ENCODE measurements at places on chromosomes 6 and 20.

DNA sequence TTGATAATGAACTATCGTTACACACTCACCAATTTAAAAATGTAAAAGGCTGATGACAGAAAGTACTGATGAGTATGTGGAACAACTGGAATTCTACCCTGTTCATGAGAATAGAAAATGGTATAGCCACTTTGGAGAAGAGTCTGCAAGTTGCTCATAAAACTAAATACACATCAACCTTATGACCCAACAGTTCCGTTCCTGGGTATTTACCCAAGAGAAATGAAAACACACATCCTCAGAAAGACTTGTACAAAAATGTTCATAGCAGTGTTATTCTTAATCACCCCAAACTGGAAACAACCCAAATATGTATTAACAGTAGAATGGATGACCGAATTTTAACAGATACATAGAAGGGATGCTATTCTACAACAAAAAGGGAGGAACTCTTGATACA is 145.7 kb upstream of the LRFN2 start:
- DNase-seq, result peak; percentile 36

DNA sequence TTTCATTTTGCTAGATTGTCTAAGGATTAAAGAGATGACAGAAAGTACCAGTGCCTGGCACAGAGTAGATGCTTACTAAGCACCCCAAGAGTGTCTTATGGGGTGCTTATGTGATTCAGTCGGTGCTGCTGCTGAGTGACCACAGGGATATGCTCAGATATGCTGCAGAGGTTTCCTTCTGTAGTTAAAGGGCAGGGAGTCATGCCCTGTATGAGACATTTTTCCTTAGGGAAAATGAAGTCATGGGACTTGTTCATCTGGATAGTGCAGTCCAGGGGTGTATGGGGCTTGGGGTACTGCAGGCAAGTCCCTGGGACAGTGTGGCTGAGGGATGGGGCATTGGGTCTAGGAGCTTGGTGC is 25.1 kb downstream of the TOX2 start:
- no peak for DNase-seq

GRCh38 chr20:57061051-57061900 is 205.2 kb downstream of the BMP7 start:
- no peak for DNase-seq

GRCh38 chr6:41723530-41724227 is 11.7 kb downstream of the TFEB start:
- no peak for DNase-seq

DNA sequence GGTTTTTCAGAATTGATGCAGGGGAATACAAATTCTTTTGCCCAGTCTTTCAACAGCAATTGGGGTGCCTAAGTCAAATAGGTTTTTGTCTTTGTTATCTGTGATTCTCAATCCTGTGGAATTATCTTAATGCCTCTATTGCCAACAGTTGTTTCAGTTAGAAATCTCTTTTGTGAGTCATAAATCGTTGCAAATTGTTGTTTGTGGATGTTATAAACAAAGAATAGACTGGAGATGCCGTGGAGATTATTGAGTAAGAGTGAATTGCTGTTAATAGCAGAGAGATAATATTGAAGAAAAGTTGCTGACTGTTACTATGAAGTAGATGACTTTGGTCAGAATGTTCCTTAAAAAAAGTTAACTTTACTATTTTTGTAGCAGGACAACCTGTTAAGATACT is 63.7 kb upstream of the POPDC3 start:
- no peak for DNase-seq

- DNase-seq, result no peak
These were observed 932.4 kb upstream of the MAN1A1 start for GRCh38 chr6:120282005-120282404.

GRCh38 chr6:140344142-140344913 is 969.9 kb upstream of the CITED2 start:
- no peak for DNase-seq

GRCh38 chr6:52995913-52996645 is 995 bp upstream of the GSTA4 start:
- DNase-seq, result peak; percentile 60

DNA sequence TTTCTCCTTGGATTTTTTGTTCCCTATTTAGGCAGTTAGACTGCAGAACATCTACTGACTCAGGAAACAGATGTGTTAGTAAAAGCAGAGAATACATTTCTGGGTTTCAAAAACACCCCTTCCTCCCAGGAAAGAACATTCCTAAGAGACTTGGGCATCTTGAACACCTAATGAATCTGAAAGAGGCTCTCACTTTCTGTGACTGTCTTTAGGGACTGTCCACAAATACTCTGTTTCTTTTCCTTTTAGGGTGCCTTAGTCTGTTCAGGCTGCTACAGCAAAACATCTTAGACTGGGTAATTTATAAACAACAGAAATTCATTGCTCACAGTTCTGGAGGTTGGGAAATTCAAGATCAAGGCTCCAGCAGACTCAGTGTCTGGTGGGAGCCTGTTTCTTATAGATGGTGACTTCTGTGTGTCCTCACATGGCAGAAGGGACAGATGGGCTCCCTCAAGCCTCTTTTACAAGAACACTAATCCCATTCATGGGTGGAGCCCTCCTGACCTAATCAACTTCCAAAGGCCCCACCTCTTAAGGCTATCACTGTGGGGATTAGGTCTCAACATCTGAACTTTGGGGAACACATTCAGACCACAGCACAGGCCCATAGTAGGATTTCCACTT is 19.4 kb upstream of the CCN5 start:
- no peak for DNase-seq

DNA sequence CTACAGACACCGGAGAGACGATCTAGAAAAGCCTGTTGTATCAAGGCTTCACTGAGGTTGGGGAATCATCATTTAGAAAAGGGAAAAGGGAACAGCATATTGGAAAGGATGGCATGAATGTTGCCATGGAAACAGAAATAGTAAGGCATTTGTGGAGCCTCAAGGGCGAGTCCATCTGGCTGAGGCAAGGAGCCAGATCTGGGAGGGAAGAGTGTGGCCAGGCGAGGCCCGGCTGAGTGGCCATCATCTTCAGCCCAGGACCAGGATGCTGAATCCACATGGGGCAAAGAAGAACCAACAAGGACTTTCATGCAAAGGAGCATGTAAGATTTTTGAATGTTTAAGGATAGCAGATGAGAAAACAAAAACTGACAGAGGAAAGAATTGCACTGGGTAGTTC is 85.8 kb downstream of the MAP3K5 start:
- DNase-seq, result no peak

GRCh38 chr6:34950849-34951248 is 61.8 kb downstream of the ANKS1A start:
- DNase-seq, result no peak

- peak; percentile 81 for DNase-seq
These were observed 116.3 kb downstream of the OR2B2 start for GRCh38 chr6:27795697-27796494.

GRCh38 chr6:33420491-33421343 is 852 bp downstream of the SYNGAP1 start:
- no peak for DNase-seq

DNA sequence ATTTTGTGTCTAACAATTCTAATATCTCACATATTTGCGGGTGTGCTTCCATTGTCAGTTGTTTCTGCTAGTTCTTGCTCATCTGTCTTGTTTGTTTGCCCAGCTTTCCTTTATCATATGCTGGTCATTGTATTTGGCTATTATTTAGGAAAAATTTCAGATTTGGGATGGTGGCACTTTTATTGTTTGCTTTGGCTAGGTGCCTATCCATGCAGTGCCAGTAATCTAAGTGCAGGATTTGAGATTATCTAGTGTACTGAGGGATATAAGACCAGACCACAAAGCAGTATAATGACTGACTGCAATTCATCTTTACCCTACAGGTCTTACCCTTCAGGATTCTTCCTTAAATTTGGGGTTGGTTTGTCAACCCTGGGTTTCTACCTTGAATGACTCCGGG is 63.9 kb downstream of the NINL start:
- DNase-seq, result no peak

DNA sequence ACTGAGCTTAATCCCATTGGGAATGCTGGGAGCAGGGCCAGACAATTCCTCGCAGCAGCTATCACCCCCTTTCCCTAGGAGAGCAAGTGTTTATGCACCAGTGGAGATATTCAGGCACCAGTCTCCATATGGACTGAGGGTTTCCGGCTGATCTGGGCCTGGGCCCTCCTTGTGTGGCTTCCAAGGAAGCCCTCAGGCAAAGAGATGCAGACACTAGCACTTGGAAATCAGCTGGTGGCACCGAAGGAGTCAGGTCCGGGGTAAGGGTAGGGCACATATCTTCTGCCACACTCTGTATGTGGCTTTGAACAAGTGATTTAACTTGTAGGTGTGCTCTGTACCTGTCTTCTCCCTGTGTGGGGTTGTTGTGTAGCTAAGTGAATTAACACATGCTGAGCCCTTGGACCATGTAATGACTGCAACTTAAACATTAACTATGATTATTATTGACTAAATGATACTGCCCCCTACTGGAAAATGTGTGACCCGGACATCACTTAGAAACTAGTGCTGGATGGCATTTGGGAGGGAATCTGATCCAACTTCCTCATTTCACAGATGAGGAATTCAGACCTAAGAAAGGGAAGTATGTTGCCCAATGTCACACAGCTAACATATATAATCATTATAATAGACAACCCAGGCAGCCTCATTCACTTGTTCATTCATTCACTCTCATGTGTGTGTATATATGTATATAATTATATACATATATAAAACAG is 19.3 kb upstream of the WFDC2 start:
- no peak for DNase-seq

All from brain pericyte (primary cell).